ENCODE measurements at places on chromosomes 1 and 21.

DNA sequence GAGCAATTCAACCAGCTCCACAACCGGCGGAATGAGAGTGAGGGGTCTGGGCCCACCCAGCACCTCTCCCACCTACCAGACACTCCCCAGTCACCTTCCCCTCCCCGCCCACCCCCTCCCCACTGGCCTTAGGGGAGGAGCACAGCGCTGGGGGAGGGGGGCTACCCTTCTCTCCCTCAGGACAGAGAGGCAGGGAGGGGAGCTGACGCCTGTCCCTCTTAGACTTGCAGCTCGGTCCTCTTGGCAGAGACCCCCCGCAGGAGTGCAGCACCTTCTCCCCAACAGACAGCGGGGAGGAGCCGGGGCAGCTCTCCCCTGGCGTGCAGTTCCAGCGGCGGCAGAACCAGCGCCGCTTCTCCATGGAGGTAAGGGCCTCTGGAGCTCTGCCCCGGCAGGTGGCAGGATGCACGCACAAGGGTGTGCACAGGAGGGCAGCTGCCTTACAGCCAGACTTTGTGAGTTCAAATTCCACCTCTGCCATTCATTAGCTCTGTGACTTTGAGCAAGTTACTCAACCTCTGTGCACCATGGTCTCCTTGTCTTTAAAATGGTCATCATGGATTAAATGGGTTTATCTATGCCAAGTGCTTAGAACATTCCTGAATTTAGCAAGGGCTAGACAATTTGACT is 18.9 kb downstream of the CDK18 start:
- DNase-seq, result no peak

- DNase-seq, result no peak
Observed at GRCh38 chr1:80158771-80159170, 1152.2 kb upstream of the ADGRL4 start.

DNA sequence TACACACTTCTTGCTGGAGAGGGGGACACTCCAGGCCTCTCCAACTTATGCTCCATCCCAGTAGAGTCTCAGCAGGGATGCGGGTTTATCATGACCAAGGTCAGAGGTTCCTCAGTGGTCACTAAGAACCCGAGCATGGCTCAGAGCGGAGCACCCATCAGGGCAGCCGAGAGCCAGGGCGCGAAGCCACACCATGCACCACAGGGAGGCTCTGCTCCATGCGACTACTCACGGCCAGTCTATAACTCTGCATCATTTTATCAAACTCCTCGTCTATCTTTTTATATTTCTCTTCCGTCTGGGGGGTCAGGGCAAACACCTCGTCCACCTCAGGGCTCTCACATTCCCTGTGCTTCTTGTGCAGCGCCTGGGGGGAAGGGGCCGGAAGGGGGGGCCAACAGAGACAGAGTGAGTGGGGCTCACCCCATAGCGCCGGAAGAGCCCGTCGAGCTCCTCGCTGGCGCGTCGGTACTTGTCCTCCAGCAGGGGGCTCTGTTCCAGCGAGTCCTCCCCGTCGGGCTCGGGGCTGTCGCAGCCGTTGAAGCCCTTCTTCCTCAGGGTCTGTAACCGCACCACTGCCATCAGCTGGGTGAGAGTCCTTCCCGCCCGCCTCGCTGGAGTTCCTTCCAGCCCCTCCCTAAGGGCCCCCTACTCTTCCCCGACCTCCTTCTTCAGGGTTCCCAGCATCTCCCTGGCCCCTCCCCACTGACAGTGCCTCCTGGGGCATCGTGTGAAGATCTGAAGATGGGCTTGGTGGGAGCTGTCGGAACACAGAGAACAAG is 20.0 kb downstream of the MEF2D start:
- no peak for DNase-seq

DNA sequence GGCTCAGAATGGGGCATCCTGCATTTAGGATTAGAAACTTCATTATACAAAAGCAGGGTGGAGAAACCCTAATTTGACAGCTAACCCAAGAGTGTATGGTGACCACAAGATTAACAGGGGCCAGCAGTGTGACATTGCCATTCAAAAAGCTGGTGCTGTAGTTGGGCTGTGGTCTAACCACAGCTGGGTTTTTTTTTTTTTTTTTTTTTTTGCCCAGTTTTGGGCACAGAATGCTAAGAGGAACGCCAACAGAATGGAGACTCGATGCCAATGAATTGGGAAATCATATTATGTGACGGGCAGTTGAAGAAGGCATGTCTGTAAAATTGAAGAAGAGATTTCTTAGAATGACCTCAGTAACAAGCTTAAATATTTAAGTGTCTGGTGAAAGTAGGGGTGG is 58.4 kb downstream of the NFIA start:
- no peak for DNase-seq

GRCh38 chr1:157992833-157993146 is 655 bp upstream of the KIRREL1 start:
- no peak for DNase-seq

GRCh38 chr1:115086176-115086830 is 3.0 kb downstream of the TSPAN2 start:
- no peak for DNase-seq

GRCh38 chr1:67408148-67408547 is 22.1 kb downstream of the SERBP1 start:
- no peak for DNase-seq

DNA sequence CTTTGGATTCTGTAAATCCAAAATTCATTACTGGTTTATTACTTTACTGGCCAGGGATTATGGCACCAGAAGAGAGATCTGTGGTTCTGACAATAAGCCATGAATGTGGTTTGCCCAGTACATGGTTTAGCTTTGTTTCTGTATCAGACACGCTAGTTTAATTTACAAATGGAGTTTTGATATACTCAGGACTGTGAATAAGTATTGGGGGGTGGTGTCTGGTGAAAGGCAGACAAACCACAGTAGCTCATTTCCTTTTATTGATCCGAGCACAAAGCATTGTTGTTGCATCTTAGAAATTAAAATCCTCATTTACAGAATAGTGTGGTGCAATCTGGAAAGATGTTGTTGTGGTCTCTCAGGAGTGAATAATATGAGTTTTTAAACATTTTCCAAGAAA is 96.0 kb downstream of the ST6GALNAC3 start:
- no peak for DNase-seq

DNA sequence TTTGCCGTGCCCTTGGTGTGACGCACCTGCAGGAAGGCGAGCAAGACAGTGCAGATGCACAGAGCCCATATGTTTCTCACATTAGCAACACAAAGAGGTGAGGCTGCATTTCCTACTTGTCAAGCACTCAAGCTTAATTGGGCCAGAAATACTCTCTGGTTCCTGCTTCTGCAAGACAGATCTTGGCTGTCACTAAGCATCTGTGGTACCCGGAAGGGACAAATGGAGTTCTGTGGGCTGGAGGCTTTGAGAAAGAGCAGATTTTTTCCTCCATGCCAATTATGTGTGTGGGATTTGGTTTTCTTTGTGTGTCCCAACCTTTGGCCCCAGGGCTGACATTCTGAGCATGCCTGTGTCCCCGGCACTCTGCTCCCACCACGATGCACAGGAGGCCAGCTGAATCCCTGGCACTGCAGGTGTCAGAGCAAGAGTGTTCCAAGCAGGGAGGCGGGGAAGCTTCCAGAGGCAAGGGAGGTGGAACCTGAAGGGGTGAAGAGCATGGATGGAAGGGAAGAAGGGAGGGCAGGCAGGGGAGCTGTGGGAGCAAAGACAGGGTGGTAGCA is 52.0 kb upstream of the STUM start:
- no peak for DNase-seq

- DNase-seq, result no peak
Observed at GRCh38 chr1:54256522-54257345, 56.8 kb downstream of the MRPL37 start.

- no peak for DNase-seq
Observed at GRCh38 chr1:24109686-24110475, 2.1 kb downstream of the MYOM3 start.

- no peak for DNase-seq
Observed at GRCh38 chr1:198072177-198072576, 84.6 kb upstream of the NEK7 start.

DNA sequence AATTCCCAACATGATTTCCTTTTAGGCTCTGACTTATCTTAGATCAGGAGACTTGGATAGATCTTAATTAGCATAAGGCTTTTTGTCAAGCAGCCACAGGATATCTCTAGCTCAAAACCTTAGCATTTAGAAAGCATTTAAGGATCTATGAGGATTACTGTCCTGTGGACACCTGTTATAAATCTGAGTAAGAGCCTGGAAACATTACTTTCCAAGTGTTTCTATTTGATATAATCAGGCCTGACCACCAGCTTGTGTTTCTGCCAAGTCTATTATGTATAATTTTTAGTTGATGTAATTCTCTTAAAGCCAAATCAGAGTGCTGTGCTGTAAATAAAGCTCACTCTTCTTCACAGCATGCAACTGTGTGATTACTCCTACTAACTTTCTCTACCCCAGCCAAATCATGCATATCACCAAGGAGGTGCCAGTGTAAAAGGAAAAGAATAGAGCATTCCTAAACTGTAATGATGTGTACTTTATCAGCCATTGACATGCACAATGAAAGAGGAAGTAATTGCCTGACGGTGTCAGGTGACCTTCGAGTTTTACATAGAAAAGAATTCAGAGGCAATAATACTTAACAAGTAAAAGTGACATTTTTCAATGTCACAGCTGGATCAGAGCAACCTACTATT is 309.9 kb upstream of the PRMT6 start:
- no peak for DNase-seq

- no peak for DNase-seq
Observed at GRCh38 chr1:69230208-69230607, 337.5 kb upstream of the LRRC7 start.

- DNase-seq, result no peak
Observed at GRCh38 chr1:63691701-63692425, 82.0 kb upstream of the ROR1 start.

GRCh38 chr1:56803561-56804156 is 15.5 kb downstream of the FYB2 start:
- DNase-seq, result no peak

DNA sequence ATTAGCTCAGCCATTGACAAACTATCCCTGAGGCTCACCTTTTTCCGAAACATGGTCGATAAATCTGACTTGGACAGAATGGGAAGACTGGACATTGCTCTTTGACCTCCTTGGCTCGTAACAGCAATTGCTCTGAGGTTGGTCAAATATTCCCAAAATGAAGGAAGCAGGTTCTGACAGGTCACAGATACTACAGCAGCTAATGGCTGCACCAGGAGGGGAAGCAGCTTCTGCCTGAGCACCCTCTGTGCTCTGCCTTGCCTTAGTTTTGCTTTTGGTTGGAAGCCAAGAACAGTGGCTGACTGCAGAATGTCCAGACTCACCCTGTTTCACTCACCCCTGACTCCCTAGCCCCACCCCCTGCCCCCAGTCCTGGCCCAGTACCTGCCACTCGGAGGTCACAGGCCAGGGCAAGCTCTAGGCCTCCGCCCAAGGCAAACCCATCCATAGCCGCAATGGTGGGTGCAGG is 15.4 kb downstream of the ECHDC2 start:
- DNase-seq, result no peak

- DNase-seq, result no peak
Observed at GRCh38 chr1:205802060-205802459, 10.9 kb downstream of the SLC41A1 start.

DNA sequence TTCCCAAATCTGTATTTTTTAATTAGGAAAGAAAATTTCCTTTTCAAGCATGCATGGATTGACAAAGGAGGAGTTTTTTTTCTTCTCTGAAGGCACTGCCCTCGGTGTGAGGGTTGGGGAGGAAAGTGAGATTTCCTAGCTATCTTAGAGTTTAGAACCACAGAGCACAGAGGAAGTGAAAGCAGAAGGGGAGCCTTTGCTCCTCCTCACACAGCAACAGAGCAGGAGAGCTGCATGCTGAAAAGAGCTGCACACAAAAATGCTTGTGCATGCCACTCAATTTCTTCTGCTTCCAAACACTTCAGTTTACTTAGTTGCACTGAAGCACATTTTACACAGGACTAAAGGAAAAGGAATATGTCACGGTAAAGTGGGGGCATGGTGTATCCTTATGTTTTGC is 308.1 kb downstream of the GPATCH2 start:
- DNase-seq, result no peak

DNA sequence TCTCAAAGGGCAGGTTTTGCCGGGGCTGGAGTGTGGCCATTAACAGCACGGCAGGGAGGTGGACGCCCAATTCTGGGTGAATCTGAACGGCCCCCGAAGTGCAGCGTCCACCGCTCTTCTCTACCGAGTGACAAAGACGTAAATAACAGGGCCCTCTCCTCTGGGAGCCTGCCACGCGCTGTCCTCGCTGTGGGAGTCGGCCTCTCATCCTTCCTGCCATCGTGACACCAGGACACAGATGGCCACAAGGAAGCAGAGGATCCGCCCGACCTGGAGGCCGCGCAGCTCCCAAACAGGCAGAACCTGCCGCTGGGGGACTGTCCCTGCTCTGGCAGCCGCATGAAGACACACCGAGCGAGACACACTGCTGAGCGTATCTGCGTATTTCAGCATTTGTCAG is 12.1 kb upstream of the CDK11B start:
- no peak for DNase-seq

- DNase-seq, result no peak
Observed at GRCh38 chr21:16773206-16773605, 739.6 kb upstream of the CXADR start.

- no peak for DNase-seq
Observed at GRCh38 chr1:20609541-20609940, 20.6 kb downstream of the CDA start.

All from cortex of kidney (tissue), 1 donor.